ENCODE measurements at places on chromosomes 12 and 14.

DNA sequence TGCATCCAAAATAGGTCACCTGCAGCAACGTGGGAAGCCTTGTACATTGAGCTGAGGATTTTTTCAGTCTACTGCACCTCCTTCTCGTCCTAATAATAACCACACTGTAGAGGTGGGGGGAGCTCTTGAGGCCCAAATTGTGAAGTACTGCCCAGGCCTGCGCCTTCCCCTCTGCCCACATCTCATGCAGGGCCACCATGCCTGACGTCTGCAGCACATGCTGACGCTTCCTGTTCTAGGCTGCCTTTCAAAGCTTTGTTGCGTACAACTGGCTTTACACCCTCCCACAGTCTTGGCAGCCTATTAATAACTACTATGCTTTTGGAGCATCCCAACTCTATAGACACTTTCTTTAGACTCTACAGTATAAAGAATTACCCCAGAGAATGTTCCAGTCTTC lies 26.5 kb upstream of the TTC7B start:
- no peak for DNase-seq

DNA sequence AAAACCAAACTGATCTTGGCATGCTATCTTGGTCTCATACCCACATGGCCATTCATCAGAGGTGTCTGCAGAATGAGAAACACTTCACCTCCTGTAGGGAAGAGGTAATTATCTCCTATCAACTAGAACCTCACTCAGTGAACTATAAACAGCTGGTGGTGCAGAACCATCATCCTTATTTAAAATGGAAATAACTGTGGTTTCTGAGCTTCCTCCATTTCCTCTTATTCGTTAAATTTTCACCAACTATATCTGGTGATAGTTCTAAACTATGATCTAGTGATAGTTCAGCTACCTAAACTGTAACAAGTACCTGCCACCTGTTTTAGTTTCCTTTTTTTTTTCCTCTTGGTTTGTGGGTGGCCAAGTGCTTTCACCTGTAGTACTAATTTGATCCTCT lies 218.5 kb downstream of the FUT8 start:
- DNase-seq: no peak

DNA sequence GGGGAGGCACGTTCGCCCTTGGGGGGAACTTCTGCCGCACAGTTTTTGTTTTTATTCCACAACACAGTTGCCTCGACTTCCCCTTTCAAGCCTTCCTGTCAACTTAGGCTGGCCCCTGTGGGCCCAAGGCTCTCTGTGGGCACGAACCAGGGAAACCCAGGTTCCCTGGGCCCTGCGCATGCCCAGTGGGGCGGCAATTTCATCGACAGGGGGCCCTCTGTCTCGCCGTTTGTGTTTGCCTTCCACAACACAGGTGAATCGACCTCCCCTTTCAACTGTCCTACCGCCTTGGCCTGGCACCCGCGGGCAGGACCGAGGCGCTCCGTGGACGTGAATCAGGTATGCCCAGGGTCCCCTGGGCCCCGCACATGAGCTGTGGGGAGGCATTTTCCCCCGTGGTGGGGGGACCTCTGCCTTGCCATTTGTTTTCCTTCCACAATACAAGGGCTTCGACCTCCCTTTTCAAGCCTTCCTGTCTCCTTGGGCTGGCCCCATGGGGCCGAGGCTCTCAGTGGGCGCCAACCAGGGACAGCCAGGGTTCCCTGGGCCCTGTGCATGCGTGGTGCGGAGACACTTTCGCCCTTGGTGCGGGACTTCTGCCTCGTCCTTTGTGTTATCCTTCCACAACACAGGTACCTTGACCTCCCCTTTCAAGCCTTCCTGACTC lies 354.0 kb downstream of the ALG10 start:
- no peak for DNase-seq

DNA sequence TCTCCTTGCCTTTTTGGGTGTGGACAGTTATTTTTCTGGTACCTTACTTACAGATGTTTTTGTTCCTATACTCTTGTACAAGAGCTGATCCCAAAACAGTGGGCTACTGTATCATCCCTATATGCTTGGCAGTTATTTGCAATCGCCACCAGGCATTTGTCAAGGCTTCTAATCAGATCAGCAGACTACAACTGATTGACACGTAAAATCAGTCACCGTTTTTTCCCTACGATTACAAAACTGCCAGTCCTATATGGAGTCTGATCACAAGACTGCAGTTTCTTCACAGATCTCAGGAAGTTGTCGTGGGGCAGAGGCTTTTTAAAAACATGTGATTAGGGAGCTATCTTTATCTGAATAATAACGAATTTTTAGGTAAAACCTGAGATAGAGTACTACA lies 1.3 kb downstream of the LYSET start:
- no peak for DNase-seq

GRCh38 chr14:101595887-101596721 lies 34.8 kb downstream of the DIO3 start:
- no peak for DNase-seq

DNA sequence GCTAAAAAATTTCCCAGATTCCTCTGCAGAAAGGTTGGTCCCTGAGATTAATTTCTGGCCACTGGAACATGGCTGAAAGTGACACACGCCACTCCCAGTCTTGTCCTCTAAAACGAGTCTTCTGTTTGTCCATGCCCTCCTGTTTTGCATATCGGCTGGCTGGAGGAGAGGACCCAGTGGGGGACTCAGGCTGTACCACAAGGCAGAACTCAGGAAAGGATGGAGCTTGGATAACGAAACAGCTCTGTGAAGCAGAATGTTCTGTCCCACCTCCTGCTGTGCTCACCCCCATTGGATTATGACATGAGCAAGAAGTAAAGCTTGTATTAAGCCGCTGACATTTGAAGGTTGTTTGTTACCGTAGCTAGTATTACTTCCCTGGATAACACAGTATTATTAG lies 856.2 kb downstream of the BCL11B start:
- no peak for DNase-seq

DNA sequence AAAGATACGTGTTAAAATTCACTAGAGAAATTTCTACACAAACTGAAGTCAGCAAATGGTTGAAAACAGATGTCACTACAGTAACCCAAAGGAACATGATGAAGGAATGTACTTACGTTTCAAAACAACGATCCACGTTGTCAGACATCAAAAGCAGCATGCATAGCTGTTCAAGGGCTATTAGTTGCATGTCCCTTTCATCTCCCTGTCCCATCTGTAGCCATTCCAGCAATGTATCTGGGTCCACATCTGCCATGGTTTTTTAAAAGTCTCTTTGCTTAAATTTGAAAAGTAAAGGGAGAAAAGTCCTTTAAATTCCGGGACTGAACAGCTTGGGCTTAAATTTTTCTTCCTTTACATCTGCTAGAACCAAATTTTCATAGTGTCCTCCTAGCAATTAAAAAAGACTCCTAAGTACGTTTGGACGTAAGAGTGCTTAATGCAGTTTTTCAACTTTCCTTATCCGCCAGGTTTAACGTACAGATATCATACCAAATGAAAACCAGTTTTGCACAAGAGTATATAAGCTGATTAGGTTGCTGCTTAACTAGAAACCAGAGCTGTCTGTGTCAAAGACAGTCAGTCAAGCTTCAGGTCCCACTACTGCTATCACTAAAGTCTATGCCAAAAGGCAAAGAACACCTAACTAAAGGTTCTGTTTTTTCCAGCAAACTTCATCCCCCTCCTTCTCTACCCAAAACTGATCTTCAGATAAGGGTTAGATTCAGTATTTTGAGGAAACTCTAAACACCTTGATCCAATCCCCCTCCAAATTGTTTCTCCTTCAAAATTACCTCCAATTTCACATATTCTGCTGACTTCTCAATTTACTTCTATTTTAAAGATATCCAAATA lies 1.7 kb downstream of the HECTD1 start:
- DNase-seq: no peak

GRCh38 chr14:27389402-27389801 lies 791.6 kb upstream of the NOVA1 start:
- no peak for DNase-seq

- DNase-seq: no peak
Observed at GRCh38 chr14:98931911-98932310, 340.1 kb downstream of the BCL11B start.

- no peak for DNase-seq
Observed at GRCh38 chr12:107779077-107779831, 4.8 kb downstream of the ASCL4 start.
